GM18507 (cell line): ENCODE measurements at places on chromosomes 4 and X.
A peak's percentile ranks its signal among the peaks of the same experiment; 100 is the strongest.

GRCh38 chr4:77443941-77444340, 161.7 kb upstream of the CXCL13 start:
- no peak for DNase-seq

- DNase-seq: no peak
Observed at GRCh38 chrX:148664995-148665394, 164.6 kb downstream of the AFF2 start.

GRCh38 chrX:70172964-70173363, 4.3 kb upstream of the DGAT2L6 start:
- DNase-seq: no peak

DNA sequence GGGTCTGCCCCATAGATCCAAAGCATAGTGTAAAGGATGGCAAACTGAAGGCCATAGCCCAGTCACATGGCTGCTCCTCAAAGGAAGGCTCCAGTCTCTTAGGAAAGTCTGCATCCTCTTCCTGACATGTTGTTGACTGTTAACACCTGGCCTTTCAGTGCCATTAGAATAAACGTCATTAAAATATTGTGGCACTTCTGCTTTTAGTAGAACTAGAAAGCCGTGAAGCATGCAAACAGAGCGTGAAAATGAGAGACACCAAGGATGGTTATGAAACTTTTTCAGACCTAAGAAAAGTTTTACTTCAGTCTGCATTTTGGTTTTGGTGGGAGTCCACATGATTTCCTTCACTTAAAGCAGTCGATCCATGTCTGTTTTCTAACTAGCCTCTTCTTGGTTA, 41.1 kb upstream of the AFF2 start:
- no peak for DNase-seq

- no peak for DNase-seq
Observed at GRCh38 chr4:76087007-76087769, 12.7 kb downstream of the ART3 start.

DNA sequence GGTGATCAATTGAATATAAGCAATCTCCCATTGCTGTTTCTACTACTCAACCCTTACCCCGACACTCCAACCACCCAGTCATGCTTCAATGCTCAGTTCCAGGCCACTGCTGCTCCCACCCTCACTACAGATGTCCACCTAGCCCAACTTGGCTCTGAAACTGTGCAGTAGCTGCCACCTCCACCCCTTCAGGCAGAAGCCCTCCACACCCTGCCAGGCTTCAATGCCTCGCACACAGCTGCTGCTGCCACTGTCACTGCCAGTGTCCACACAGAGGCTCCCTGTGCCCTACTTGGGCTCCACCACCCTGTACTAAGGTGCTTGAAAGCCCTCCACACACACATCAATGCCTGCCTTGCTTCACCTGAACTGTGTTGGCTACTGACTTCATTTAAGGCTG, 34.6 kb downstream of the LAMTOR3 start:
- no peak for DNase-seq

DNA sequence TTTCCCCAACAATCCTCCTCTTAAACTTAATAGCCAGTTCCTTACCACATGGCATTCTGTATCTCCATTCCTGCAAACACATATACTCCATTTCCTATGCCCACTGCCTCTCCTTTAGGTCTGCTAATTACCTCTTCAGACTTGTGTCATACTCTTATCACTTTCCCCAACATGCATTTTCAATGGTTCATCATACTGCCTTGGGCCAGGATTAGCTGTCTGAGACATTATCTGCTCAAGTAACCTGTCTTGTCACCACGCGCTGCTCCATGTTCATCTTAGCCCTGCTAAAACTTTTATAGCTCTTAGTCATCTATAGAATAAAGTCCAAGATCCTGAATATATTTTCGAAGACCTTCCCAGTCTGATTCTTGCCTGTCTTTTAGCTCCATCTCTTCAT, 224.1 kb upstream of the GK2 start:
- no peak for DNase-seq

- no peak for DNase-seq
Observed at GRCh38 chrX:7086384-7086783, 61.1 kb upstream of the STS start.

DNA sequence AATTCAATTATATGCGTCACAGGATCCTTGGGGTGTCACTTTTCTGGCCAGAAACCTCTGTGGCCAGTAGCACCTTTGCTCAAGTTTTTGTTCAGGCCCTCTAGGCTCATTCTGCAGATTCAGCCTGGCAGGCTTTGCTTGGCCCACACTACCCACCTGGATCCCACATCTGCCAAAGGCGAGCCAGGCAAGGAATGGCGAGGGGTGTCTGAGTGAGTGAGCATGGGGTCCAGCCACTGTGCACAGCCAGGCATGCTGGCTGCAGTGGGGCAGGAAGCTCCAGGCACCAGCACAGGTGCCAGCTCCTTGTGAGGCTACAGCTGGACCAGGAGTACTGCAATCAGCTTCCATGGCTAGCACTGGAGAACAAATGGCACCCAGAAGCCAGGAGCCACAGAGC, 914.9 kb downstream of the FSTL5 start:
- DNase-seq: no peak

DNA sequence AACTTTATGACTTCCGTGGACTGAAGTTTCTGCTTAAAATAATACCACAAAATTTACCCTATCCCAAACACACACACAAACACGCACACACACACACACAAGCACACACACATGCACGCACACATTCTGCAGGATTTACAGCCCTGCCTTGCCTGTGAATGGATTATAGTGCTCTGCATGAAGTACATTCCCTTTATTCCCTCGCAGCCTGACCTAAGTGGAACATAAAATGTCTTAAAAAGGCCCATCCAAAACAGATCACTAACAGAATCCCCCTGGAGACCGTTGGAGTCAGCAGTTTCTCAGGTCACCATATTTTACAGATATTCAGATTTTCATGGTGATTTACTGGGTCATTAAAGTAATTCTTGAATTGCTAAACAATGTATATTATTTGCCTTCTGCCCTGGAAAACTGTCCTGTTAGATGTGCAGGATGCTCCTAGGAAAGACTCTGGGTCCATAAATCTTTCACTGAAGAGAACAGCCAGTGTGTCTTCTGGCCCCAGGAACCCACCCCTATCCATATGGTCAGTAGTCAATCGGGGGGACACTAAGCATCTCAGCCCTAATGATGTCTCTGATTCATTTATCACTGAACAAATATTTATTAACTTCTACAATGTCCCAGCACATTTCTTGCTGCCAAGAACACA, 587.7 kb upstream of the BOD1L1 start:
- DNase-seq: no peak

DNA sequence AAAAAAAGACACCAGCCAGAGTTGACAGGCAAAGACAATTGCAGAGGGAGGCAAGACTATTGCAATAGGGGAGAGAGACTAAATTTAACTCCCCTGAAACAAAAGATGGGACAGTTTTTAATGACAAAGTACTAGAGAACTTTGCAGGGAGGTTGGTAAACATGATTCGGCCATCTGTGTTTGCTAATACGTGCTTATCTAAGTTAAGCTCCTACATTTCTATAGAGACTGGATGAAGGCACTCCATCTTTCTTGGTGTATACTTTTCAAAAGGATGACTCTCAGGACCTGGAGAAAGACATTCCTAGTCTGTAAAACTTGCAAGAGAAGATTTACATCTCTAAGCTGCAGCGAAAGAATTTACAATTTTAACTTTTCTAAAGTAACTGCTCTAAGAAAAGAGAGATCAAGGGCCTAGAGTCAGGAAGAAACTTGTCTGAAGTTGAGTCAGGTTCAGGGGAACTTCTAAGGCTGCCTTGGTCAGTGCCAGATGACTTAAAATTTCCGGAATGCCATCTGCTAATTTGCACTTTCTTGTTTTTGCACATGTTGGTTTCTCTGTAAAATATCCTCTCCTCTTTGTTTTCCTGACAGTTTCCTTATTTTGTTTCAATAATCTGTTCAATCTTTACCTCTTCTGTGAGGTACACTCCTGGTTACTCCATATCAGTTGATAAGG, 10.6 kb downstream of the ADAM29 start:
- DNase-seq: no peak

- no peak for DNase-seq
Observed at GRCh38 chrX:27933361-27933760, 47.9 kb downstream of the DCAF8L1 start.

- no peak for DNase-seq
Observed at GRCh38 chr4:139503622-139504166, 49.8 kb downstream of the RAB33B start.

DNA sequence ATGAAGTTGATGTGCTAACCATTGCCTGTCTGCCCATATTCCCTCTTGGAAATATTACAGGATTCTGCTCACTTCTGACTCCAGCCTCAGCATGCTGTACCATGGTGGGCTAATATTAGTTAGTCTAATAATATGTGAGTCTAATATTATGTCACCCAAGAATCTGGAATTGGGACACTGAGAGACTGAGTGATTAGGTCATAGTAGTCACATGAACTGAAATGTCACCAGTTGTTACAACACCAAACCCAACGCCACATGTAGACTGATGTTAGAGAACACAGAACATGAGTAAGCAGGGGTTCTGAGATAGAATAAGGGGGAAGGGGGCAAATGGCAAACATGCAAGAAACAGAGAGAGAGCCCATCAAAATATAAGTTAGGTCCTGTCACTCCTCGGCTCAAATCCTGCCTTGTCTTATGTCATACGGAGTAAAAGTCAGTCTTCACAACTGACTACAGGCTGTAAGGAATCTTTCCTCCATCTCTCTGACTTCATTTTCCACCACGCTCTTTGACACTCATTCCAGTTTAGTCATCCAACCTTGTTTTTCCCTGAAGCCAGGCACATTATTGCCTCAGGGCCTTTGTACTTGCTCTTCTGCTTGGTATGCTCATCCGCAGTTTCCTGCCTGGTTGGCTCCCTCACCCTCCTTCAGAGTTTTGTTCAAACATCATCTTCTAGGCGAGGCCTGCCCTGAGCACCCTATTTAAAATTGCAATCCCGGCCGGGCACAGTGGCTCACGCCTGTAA, 9.6 kb upstream of the SLAIN2 start:
- no peak for DNase-seq

- no peak for DNase-seq
Observed at GRCh38 chr4:180105362-180105761, 2137.8 kb upstream of the TENM3 start.

- no peak for DNase-seq
Observed at GRCh38 chr4:48594180-48594579, 104.1 kb downstream of the ZAR1 start.

DNA sequence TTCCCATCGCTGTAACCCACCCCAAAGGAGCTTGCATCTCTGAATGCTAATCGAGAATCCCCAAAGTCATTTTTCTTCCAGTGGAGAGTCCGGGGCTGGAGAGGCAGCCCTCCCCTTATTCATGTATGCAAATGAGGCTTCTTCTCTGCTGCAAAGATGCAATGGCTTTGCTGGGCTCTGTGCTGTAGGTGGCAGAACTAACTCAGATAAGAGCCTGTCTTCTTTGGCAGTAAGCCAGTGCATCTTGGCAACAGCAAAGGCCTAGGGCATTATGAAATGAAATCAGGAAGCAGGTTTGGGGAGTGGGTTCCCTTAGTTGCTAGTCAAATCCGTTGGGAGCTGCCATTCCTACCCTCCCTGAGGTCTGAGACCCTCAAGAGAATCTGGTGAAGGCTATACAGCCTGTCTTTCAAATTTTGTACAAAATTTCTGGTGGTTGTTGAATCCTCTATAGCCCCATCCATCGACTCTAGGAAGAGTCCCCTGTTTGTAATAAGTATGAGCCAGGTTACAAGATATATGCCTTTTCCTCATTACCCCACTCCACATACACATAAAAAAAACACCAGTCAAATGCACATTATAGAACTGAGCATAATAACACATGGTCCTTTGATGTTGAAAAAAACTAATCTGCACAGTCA, 290.6 kb upstream of the TAPT1 start:
- no peak for DNase-seq

- no peak for DNase-seq
Observed at GRCh38 chrX:45850775-45851433, 650.2 kb upstream of the DIPK2B start.

GRCh38 chrX:46782034-46782433, 23.1 kb upstream of the SLC9A7 start:
- no peak for DNase-seq

DNA sequence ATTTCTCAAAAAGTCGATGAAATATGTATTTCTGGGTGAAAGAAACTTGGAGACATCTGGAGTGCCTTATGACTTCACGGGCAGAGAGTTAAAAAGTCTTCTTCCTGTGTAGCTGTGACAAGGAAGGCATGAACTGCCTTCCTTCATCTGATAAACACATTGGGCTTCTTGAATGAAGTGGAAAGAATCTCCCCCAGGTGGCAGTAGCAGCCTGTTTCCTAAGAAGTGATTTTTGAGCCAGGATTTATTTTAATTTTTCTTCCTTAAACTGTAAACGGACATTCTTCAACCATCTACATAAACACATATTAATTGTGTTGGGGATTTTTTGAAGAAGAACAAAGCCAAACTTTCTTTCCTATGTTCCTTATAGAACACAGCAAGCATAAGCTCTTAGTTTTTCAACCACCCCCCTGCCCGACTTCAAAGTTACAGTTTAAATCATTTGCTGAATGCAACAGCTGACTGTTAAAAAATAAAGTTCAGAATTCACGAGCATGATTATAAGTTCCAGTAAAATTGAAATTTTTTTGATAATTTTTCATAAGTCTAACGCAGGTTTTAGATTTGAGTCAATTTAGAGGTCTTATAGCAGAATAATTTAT, 980 bp upstream of the GIMD1 start:
- peak; percentile 0 for DNase-seq

GRCh38 chrX:108412783-108413182, 25.4 kb downstream of the COL4A6 start:
- DNase-seq: no peak
